KG1 (cell line): ENCODE measurements at places on chromosomes 16 and 17.

DNA sequence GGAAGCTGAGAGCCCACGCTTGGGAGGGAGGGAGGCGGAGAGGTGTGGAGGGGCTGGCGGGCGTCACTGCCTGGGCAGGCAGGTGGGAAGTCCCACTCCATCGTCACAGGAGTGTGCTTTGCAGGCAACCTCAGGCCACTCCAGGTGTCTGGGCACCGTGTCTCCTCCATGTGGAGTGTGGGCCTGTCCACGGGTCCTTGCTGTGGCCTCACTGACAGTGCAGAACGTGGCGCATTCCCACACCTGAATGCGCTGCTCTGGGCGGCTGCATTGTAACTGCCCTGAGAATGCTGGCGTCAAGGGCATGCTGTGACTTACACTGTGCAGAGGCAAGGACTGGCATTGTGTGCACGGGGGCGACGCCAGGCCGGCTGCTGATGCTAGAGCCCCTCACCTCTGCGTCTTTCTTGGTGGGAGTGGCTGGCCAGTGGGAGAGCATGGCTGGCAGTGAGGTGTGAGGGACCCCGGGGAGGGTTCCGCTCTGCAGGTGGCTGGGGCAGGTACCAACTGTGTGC lies 66.4 kb downstream of the BANP start:
- no peak for DNase-seq

- no peak for DNase-seq
Measured at GRCh38 chr17:72110231-72110941, 10.4 kb upstream of the SOX9 start.

DNA sequence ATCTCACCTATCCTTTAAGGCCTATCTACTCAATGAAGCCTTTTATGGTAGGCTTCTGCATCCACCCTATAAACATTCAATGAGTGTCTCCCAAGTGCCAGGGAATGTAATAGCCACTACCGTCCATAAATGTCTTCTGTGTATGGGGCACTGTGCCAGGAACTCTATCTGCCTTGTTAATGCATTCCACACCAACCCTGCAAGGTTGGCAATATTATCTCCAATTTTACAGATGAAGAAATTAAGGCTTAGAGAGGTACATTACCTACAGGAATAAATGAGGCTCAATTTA lies 20.0 kb downstream of the MAP3K14 start:
- DNase-seq = no peak

GRCh38 chr16:69017036-69017783 lies 88.2 kb upstream of the HAS3 start:
- DNase-seq = no peak

GRCh38 chr16:76854234-76854633 lies 336.8 kb upstream of the MON1B start:
- no peak for DNase-seq
